Calu3 (cell line): ENCODE measurements at places on chromosomes 5 and 9.

- no peak for DNase-seq
Observed at GRCh38 chr5:176446028-176446665, 2.0 kb upstream of the FAF2 start.

DNA sequence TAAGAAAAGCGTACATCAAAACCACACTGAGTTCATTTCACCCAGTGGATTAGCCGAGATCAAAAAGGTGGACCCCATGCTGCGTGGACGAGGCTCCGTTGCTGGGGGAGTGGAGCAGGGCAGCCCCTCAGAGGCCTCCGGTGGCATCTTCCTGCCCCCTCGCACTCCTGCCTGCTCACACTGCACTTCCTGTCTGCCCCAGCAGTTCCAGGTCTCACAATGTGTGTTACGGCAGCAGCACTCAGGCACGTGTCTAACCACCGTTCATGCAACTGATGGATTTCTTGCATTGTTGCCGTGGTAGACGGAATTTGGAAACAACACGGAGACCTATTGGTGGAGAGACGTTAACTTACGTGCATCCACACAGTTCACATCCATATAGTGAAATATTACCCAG is 196.6 kb upstream of the OTULINL start:
- no peak for DNase-seq

DNA sequence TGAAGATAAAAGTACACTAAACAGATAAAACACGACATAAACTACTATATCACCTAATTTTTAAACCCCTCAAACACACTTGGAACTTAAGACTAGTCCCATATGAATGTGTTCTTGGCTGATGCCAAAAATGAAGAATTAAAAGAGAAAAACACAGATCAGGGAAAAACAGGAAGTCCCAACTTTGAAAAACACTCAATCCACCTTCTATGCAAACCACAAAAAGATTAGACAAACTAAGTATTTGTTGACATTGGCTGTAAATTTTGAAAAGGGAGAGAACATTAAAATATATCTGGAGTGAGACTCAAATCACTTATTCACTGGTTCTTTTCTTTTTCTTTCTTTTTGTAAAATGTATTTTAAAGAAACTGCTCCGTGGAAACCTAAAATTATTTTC is 81.4 kb downstream of the ANKH start:
- DNase-seq, result no peak

- no peak for DNase-seq
Observed at GRCh38 chr9:35990155-35990554, 32.2 kb upstream of the OR2S2 start.

- peak; percentile 25 for DNase-seq
Observed at GRCh38 chr9:105007143-105007542, 79.2 kb upstream of the ABCA1 start.

DNA sequence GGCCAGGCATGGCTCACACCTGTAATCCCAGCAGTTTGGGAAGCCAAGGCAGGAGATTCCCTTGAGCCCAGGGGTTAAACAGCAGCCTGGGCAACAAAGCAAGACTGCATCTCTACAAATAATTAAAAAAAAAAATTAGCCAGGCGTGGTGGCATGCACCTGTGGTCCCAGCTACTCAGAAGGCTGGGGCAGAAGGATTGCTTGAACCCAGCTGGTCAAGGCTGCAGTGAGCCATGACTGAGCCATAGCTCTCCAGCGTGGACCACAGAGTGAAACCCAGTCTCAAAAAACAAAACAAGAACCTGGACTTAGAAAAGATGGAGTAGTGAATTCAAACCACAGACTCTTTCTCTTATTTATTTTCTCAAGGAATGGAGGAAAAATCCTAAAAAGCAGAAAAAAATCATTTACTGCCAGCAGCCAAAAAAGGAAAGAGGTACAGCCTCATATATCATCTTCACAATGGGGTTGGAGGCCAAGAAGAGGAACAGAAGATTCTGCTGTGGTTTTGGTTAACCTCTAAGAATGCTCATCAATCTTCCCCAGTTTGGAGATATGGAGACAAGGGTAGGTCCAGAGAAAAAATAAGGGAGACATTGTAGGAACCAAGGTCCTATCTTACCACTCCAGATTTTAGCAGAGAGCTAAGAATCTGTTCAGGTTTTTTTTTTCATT is 40.0 kb upstream of the MYO10 start:
- no peak for DNase-seq

DNA sequence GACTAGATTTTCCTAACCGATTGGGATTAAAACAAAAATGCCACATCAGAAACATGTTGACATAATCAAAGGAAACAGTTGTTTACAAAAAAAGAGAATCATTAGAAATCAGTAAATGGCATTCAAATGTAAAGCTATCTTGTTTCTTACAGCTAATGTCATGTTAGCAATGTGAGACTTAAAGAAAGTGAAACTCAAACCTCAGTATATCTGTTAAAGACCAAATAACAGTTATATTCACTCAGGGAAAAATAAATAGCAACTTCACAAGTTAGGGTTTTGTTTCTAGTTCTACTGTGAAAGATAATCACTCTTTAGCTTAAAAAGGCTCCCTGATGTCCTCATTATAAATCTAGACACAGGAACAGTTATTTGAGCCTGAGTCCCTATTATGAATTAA is 189.3 kb upstream of the EFNA5 start:
- no peak for DNase-seq

DNA sequence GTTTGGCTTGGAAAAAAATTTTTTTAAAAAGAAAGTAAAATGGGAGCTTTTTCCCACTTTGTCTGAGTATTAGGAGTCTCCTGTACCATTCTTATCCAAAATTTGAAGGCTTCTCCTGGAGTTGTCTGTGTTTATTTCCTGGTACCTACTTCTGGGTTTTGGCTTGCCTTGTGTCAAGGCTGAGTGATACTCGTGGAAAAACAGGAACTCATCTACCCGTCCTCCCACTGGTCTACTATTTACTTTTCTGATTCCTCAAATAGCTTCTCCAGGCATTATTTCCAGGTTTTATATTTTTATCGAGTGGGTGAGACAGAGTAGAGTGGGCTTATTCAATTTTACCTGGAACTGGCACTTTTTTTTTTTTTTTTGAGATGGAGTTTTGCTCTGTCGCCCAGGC is 99.4 kb downstream of the RMI1 start:
- DNase-seq, result no peak

DNA sequence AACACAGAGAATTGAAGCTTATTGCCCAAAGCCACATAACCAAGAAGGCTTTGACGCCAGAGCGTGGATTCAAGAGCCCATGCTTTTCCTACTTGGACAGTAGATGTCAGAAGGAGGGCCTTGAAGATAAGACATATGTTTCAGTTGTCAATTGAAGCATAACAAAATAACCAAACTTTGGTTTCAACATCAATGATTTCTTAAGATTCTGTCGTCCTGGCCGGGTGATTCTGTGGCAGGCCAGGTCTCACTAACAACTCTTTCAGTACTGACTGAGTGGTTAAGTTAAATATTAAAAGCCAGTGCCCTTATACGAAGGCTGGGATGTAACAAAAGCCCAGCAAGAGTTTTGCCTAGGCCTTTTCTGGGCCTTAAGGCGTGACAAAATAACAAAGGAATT is 94.0 kb downstream of the RCL1 start:
- DNase-seq, result no peak

- no peak for DNase-seq
Observed at GRCh38 chr9:31745468-31745867, 639.0 kb upstream of the ACO1 start.

- peak; percentile 72 for DNase-seq
Observed at GRCh38 chr5:76175051-76175666, 92.0 kb downstream of the SV2C start.

GRCh38 chr5:141767671-141768070 is 85.6 kb upstream of the ARAP3 start:
- no peak for DNase-seq

DNA sequence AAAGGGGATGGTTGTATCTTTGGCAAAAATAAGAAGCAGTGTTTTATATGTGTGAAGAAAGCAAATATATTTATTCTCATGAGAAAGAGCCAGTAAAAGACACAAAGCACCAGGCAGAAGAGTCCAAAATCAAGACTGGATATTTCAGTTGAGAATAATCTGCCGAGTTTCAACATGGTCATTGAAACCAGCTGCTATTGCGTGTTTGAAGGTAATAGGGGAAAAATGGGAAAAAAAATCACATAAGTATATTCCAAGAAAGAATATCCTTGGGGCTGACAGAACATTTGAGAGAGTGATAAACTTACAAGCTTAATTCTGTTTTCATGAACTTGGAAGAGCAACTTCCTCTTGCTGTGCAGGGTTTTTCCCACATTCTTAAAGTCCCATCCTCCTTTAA is 79.9 kb downstream of the ISOC1 start:
- DNase-seq, result no peak

DNA sequence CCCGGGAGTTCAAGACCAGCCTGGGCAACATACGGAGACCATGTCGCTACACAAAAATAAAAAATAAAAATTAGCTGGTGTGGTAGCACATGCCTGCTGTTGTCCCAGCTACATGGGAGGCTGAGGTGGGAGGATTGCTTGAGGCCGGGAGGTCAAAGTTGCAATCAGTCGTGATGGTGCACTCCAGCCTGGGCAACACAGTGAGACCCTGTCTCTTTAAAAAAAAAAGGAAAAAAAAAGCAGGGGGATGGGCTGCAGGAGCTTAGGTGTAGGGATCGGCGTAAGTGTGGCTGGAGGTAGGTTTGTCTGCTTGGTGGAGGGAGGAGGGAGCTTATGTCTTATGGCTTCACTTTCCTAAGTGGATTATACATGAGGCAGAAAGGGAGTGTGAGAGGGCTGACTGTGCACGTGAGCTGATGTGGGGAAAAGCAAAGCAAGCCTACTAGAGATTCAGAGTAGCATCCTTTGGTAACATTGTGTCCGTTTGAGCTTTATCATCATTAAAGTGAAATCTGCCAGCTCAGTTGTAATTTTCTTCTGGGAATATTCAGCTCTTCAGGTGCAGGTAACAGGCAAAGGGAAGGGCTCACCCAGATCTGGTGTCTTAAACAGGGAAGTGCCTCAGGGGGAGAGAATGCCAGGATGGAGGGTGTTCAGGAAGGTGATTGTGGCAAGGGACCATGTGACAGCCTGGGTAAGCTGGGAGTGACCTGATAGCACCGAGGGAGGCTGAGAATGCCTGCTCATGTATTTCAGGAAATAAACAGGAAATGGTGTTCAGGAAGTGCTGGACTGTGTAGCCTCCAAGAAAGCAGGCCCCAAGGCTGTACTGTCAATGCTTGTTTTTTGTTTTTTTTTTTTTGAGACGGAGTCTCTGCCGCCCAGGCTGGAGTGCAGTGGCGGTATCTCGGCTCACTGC is 17.6 kb upstream of the SETX start:
- DNase-seq, result no peak

- no peak for DNase-seq
Observed at GRCh38 chr5:39423331-39423751, 1.4 kb downstream of the DAB2 start.

GRCh38 chr5:157342822-157343402 is 77.0 kb downstream of the CYFIP2 start:
- peak; percentile 70 for DNase-seq

DNA sequence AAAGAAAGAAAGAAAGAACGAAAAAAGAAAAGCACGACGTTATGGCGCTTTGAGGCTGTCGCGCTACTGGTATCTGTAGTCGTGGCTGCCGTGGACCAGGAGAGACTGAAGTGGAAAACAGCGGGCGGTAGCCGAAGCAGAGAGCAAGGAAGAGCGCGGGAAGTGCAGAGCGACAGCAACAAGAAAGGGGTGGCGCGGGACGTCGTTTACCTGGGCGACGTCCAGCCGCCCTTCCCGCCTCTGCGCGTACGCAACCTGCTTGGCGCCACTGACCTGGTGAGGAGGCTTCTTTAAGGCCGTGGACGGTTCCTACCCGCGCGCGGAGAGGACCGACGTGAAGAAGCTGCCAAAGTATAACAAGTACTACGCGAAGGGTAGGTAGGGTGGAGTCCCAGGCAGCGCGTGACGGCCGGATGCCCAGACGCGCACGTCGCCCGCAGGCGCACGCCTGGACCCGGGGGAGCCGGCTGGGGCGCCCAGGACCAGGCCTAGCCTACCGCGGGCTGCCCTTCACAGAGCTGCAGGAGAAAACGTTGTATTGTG is 15.4 kb downstream of the CCL28 start:
- no peak for DNase-seq

- no peak for DNase-seq
Observed at GRCh38 chr9:97564291-97565175, 63.1 kb downstream of the TMOD1 start.

GRCh38 chr9:7363777-7364477 is 435.7 kb downstream of the DMAC1 start:
- no peak for DNase-seq

GRCh38 chr9:107239474-107239873 is 43.6 kb upstream of the RAD23B start:
- DNase-seq, result no peak

DNA sequence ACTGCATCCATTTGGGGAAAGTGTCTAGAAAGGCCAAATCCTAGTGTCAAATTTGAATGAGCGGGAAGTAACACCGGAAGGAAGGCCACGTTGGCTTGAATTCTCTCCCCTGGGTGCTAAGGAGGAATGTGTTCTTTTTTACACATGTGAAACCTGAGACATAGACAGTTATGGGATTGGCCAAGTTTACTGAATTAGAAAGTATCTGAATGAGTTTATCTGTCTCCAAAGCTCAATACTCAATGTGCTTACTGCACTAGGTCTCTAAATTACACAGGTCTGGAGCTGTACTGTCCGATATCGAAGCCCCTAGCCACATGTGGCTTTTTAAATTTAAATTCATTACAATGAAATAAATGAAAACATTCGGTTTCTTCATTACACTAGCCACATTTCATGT is 6.0 kb downstream of the DMRT1 start:
- DNase-seq, result no peak

DNA sequence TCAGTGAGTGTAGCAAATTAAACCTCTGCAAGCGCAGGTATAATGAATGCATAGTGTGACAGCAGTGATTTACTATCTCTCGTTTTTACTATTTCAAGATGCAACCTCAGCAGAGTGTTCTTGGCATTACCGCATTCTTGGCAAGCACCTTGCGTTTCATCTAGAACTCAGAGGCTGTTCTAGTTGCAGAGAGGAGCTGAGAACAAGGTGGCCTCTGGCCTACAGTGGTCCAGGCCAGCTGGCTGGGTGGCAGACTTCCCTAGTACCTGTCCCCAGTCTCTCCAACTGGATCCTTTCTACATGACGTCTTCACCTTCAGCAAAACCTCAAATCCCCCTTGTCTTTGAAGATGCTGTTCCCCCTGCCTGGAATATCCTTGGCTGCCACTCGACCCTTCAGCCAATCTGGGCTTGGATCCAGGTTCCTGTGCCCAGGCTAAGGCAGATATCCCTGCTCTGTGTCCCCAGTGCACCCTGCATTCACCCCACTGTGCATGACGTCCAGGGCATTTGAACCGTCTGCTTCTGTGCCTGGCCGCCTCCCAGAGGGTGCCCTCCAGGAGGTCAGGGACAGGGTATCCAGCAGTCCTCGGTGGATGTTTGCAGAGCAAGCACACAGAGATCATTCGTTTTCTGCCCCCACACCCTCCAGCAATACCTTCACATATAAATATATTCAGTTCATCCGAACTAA is 120.4 kb upstream of the CPEB4 start:
- no peak for DNase-seq

DNA sequence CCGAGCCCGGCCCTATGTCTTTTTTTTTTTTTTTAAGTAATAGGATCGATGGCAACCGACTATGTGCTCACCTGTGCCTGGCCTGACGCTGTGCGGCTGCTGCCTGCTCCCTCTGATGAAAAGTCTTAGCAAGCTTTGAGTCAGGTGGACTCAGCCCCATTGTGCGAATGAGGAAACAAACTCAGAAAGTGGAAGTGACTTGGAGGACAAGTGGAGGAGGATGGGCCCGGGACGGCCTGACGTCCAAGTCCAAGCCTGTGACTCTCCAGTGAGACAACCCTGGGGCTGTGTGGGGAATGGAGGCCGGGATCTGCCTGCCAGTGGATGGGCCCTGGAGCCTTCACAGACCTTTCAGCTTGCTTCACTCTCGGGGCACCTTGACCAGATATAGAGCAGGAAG is 57.9 kb downstream of the EXD3 start:
- no peak for DNase-seq

- DNase-seq, result no peak
Observed at GRCh38 chr9:137171149-137171900, 531 bp downstream of the TMEM210 start.
